CD4-positive, alpha-beta T cell treated with Interleukin-6 for 4 hours (primary cell): ENCODE measurements at places on chromosomes 7 and 10.
A peak's percentile ranks its signal among the peaks of the same experiment; 100 is the strongest.

- no peak for DNase-seq
Measured at GRCh38 chr7:17560516-17560915, 262.1 kb downstream of the AHR start.

GRCh38 chr7:128124786-128125185 is 93.5 kb upstream of the LRRC4 start:
- DNase-seq: no peak

DNA sequence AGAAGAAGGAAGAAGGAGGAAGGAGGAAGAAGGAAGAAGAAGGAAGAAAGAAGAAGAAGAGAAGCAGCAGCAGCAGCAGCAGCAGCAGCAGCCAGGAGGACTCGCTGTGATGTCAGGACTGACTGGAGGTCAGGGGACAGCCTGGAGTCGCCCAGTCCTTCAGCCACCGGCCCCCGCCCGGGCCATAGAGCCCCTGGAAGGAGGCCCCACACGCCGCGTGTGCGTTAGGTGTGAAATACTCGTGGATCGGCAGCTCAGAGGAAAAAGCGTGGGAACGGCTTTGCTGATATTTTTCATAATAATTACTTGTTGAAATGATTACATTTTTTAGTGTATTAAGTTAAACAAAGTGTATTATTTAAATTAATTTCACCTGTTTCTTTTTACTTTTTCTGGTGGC is 48.4 kb downstream of the UNCX start:
- no peak for DNase-seq

GRCh38 chr10:92242910-92243671 is 47.8 kb downstream of the CPEB3 start:
- peak; percentile 48 for DNase-seq

DNA sequence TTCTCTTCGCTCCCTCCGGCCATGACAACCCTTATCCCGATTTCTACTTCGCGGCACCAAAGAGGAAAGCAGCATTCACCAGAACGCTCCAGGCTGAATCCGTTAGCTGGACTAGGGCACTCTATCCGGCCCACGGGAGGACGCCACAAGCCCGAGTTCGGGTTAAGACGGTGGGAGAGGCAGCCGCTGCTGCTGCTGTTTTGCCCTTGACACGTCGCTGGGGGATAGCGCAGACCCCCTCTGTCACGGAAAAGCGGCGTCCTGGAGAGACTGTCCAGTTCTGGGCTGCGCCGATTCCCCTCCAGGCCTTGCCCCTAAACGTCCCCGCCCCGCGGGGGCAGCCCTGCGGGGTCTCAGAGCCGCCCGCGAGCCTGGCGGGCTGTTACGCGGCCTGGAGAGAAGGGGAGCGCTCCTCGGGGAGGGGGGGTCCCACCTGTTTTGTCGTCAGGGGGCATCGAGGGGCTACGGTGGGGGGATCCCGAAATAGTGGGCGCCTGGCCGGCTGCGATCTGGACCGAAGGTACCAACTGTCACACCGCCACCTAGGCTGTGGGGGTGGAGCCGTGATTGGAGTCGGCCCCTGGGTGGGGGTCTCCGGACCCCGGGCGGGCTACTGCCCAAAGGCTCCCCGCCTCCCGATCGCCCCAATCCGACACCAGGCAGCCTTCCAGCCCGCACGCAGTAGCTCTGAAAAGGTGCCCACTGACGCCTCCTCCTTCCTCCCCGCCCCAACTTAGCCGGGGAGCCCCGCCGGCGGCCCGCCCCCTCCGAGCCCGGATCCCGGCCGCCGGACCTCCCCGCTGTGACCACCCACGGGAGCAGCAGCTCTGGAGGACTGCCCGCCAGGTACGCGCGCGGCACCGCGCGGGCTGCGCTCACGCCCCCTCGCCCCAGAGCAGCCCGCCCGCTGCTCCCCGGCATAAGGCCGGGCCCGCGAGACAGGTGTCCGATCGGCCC is 772 bp downstream of the SGMS1 start:
- peak; percentile 52 for DNase-seq

GRCh38 chr7:48041653-48041970 is 6.3 kb downstream of the C7orf57 start:
- no peak for DNase-seq
